ENCODE measurements at places on chromosomes 6 and 20. TPM values are rescaled to one million over a fixed set of nuclear protein-coding genes. Genes with fewer than 3 reads are reported as not detected.

Gene C6orf58
- total RNA-seq = not detected

Gene GJE1
- total RNA-seq = not detected

Gene FOXC1
- 2.7 TPM for total RNA-seq

Gene IMPG1
- not detected for total RNA-seq

Gene BRPF3
- total RNA-seq = 23.5 TPM

- DNase-seq = no peak
Observed at GRCh38 chr6:139371421-139372203, 2.8 kb downstream of the CITED2 start.

- DNase-seq = no peak
Observed at GRCh38 chr20:30594112-30594511, 663.4 kb upstream of the DEFB115 start.

GRCh38 chr20:10924644-10925201 is 250.9 kb upstream of the JAG1 start:
- no peak for DNase-seq

- DNase-seq = peak; percentile 20
Observed at GRCh38 chr6:48068278-48069251, 42.4 kb downstream of the PTCHD4 start.

- peak; percentile 37 for DNase-seq
Observed at GRCh38 chr6:42158011-42158410, 15.2 kb upstream of the GUCA1A start.

GRCh38 chr6:137746264-137746663 is 120.8 kb upstream of the TNFAIP3 start:
- DNase-seq = no peak

DNA sequence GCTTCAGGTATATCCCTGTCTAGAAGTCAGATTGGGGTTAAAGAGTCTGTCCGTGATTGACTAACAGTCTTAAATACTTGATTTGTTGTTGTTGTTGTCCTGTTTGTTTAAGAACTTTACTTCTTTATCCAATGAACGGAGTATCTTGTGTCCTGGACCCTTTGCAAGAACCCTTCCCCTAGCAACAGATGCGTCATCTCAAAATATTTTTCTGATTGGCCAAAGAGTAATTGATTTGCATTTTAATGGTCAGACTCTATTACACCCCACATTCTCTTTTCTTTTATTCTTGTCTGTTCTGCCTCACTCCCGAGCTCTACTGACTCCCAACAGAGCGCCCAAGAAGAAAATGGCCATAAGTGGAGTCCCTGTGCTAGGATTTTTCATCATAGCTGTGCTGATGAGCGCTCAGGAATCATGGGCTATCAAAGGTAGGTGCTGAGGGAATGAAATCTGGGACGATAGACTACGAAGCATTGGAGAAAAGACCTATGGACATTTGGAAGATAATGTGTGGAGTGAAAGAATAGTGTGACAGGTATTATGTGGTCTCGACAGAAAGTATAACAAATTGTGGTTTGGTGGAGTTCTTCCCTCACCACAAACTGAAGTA is at the start of gene HLA-DRA:
Gene HLA-DRA (plus strand): TSS at position 286 of the 613 bp plus-strand sequence. CDS start 64 bp downstream, at position 350.
- no peak for DNase-seq

DNA sequence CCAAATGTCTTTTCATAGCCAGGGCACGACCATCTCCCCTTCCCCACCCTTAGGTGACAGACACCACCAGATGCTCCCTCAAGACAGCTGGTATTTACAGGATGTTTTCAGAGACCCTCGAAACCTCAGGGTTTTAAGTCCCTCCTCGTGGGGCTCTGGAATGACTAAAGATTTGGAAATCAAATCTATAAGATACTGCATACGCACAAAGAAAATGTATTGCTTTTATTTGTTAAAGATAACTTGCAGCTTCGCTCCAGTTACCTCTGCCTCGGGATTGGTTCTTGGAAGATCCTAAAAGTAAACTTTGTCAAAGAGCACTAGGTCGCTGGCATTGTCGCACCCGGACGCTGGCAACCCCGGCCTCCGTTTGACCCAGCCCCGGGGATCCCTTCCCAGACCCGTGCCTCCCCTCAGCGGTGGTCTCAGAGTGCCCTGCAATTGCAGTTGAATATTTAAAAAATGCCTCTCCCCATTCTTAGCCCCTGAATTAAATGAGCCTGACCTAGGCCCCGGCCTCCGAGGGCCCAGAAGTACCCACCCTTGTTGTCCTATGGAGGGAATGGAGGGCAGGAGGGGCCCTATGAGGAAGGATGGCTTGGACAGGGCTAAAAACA is 7.1 kb downstream of the PAX1 start:
- DNase-seq = no peak

DNA sequence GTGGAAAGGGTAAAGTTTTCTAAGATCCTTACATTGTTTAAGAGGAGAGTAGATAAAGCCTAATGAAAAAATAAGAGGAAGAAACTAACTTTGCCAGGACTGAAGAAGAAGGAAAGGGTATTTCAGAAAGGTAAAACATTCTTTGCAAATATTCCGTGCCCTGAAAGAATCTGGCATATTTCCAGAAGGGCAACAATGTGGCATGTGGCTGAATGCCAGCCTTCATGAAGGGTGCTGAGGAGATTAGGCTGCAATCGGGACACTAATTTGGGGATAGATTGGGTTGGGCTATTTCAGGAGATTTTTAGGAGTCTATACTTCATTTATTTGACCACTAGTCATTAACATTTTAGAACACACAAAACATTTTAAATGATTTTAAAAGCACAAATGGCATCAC is 16.2 kb upstream of the UFL1 start:
- no peak for DNase-seq
